ENCODE measurements at places on chromosomes 12 and 14.

- no peak for DNase-seq
Observed at GRCh38 chr14:92613008-92613658, 99.6 kb downstream of the RIN3 start.

DNA sequence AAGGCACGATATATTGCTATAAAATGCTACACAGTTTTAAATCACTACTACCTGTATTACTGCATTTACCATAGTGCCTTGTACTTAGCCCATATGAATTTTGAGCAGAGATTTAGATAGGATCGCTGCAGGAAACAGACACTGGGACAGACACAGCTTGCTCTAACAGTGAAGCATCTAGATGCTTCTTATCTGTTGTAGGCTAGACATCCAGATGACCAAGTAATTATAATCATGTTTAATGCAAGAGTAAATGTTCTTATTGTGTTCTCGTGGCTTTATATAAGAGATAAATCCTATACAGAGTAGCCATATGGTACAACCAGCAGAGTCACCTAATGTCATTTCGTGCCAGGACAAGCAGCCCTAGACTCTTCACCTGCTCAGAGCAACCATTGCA, 92.8 kb downstream of the ASCL1 start:
- no peak for DNase-seq

DNA sequence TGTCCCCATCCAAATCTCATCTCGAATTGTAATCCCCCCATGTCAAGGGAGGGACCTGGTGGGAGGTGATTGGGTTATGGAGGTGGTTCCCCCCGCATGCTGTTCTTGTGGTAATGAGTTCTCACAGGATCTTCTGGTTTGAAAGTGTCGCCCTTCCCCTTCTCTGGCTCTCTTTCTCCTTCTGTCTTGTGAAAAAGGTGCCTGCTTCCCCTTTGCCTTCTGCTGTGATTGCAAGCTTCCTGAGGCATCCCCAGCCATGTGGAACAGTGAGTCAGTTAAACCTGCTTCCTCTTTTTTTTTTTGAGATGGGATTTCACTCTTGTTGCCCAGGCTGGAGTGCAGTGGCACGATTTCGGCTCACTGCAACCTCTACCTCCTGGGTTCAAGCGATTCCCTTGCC, 104.0 kb downstream of the CCDC91 start:
- no peak for DNase-seq

GRCh38 chr12:57623385-57623784, 9.6 kb downstream of the B4GALNT1 start:
- no peak for DNase-seq

GRCh38 chr12:88247241-88247643, 105.1 kb downstream of the TMTC3 start:
- DNase-seq = no peak

DNA sequence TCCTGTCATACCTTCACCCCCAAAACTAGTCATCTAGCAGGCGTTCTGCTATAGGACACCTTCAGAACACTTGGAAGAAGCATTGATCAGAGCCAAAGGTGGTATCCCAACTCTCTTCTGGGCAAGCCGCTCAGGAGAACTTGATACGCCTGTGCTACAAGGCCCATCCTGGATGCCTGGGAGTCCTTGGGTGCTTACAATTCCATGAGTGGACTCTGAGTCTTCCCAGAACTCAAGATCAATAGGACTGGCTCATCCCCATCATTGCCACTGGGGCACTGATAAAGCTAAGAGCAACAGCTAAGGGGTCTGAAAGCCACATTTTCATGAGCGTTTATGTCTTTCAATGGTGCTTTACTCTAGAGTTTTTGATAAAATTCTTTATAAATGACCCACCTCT, 1.9 kb downstream of the SPTB start:
- DNase-seq = no peak

DNA sequence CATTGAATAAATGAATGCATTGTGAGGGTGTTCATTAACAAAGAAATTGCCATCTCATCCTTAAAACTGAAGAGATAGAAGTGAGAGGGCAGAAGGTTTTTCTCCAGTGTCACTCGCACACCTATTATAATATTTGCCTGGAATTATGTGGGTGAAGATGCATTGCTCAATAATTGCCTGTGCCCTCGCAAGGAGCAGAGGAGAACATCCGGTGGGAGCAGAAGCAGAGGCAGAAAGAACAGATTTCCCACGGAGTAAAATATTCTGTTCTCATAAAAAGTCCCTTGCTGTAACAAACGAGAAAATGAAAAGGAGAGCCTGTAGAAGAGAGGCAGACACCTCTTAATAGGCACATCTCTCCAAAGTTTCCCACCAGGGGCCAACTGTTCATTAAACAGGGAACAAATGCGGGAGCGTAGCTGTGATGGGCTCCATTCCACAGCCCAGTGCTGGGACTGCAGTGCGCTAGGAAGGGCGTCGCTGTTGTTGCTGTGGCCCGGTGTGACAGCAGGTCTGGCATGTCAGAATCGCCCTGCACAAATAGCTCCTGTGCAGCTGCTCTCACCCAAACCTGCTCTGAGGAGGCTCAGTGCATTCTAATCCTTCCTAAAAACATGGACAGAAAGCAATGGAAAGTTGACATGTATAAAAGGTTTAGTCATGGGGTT, 359.8 kb downstream of the APAF1 start:
- no peak for DNase-seq

DNA sequence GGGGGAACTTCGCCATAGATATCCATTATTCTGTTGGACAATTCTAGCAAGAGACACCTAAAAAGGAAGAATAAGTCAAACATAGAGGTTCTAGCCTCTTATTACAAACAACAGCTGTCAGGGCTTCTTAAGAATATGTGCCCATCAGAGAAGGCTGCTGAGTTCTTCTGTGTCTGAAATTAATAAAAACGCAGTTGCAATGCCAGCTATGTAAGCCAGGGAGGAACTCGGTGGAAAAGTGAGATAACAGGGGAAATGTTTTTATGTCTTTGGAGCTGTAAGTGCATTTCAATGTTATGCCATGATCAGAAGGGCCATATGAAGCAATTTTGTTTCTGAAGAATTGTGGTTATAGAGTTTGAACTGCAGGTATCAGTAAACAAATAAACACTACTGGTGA, 95.0 kb downstream of the SYT1 start:
- DNase-seq = no peak

DNA sequence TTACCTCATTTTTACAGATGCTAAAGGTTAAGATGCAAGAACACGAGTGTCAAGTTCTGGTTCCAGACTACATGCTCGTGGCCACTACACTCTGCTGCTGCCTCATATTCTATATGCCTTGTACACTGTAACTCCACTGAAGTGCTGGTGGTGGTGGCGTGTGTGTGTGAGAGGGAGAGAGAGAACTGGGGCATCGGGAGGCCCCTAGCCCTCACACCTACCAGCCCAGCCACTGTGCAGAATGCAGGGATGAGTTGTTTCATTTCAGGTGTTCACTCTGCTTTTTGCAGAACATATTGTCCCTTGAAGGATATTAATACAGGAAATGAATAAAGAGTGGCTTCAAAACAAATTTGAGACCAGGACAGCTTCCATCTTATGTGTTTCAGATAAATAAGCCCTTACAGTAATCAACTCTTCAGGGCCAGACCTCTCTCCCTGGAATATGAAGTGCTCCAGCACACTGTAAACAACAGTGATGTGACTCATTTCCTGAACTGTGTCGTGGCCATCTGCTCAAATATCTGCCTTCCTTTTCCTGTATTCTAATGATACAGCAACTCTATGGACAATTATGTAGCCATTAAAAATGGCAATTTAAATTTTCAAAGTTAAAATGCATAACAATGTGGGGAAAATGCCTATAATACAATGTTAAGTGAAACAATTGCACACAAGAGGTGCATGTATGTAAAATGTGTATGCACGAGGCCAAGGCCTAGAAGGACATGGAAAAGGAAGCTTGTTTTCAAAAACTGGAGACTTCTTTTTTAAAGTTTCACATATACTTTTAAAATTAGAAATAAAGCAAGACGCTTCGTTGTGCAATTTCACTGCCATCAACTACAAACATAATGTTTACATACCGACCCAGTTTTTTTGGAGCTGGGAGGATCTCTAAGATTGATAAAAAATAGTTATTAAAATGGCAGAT, 215.4 kb downstream of the PELI2 start:
- DNase-seq = no peak

DNA sequence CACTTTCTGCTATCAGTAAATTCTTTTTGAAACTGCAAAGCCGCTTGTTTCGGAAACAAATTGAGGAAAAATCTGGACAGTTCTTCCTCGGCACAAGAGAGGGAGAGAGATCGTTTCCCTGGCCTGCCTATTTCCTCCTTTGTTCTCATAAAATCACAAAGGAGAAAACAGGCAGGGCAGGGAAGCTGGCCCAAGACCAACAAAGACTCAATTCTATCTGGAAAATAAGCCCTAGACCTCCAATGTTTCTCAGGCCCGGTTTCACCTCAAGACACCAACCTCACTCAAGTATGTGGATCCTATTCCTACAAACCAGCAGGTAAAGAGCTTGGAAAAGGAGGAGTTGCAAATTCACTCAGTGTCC, 19.5 kb downstream of the DICER1 start:
- no peak for DNase-seq

GRCh38 chr14:72318648-72319047, 386.4 kb downstream of the RGS6 start:
- DNase-seq = no peak

DNA sequence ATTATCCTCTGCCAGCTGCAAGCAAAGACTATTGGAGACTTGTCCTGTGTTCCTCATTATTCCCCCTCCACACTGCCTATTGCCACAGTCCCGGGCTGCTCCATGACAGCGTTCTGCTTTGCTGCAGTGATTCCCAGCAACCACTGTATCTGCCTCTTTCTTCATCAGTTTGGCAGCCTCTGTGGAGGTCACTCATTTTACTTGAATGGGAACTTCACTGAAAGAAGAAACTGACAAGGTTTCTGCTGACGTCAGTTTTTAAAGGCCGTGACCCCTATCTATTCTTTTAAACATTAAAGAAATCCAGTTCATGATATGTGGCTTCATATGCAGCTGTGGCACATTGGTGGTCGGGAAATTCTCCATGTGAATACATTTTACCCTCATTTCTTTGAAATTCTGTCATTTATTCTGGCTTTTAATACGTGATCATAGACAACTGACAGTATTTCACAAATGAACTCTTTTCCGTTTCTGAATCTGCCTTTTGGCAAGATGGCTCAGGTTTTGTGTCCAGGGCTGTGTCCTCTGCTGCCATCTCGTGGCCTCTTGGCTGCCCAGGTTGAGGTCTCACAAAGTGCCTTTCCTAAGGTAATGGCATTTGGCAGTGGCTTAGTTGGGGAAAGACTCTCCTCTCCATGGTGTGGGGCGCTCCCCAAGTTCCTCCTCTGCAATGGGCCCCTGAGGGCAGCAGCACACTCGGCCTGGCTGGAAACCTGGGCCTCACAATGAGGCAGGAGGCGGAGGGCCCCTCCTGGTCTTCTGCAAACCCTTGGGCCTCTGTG, 5.8 kb downstream of the TMEM253 start:
- DNase-seq = no peak

DNA sequence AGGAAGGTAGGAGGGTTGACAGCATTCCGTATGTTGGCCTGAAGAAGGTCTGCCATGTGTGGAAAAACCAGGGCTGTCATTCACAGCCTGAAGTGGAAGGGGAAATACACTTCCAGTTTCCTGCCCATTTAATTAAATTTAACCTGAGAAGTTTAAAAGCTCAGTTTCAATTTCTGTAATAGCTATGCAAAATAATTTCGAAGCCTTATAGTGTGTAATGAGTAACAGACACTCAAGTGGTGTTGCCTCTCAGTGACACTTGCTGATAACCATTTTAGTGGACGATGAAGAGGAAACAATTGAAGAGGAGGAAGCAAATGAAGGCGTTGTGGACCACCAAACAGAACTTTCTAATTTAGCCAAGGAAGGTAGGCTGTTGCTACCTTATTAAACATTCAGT, 44.8 kb downstream of the EP400 start:
- DNase-seq = no peak

- no peak for DNase-seq
Observed at GRCh38 chr14:58789736-58790135, 152.0 kb downstream of the DACT1 start.

DNA sequence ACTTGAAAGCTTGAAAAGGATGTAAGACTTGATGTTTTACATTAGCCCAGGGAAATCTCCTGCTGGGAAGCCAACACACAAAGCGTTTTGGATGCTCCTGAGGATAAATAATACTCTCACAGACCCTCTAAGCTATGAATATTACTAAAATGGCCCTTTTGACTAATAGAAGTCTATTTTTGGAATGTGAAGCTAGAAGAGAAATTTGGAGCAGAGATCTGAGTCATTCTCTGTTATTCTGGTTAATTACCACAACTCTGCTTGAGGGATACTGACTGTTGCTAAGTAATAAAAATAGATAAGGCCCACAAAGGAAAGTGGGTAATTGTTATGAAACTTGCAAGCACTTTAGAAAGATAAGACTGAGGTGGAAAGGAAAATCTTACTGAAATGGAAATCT, 346.2 kb upstream of the STXBP6 start:
- no peak for DNase-seq

GRCh38 chr12:75581515-75581914, 70.1 kb upstream of the KRR1 start:
- no peak for DNase-seq

DNA sequence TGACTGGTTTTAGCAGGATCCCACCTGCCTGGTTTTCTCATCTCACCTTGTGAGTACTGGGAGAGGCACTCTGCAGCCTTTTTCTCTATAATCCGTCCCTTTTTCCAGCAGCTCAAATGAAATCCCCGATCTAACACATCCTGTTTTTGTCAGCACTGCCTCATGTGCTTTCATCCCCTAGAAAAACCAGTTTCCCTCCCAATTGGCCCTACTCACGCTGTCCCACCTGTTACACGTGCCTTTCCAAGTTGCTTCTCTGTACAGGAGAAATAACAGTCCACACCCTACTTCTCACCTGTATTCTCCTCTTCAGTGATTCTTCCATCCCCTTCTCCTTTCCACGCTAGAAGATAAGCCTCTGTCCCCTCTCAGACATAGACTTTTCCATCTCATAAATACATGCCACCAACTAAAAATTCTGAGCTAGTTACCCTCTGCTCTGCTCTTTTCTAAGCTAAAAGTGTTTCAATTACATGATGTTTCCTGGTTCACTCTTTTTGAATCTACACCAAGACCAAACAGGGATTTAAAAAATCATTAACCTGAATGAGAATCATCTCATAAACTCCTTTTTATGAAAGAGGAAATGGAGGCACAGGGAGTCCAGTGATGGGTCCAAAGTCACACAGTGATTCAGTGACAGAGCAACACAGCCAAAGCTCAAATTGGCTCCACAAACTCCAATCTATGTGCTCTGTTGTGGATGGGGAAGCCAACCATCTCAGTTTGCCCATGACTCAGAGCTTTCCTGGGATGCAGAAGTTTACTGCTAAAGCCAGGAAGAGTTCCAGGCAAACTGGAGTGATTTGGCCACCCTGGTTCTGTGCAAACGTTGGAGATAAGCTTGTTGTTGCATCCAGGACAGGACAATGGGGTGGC, 240.0 kb upstream of the TMEM132C start:
- no peak for DNase-seq

GRCh38 chr14:95235351-95235750, 78.0 kb upstream of the DICER1 start:
- DNase-seq = no peak

DNA sequence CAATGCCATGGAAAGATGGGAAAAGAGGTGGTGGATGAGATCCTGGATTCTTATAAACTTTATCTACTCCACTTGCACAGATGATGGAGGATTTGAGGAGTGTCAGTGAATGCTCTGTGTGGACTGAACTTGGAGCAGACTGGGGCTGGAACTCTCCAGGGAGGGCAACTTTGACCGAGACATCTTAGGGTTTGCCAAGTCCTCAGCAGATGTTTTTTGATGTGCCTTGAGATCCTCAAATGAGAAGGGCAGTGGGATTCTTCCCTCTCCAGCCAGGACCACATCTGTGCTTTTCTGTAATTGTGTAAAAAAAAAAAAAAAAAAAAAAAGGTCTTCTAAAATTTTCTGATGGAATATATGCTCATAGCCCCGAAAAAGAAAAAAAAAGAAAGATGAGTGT, 23.0 kb upstream of the MYL2 start:
- no peak for DNase-seq

Measured in right renal cortex interstitium (tissue), 3 donors.